ENCODE measurements at places on chromosomes 16 and 17.
A peak's percentile ranks its signal among the peaks of the same experiment; 100 is the strongest.

GRCh38 chr17:78257810-78258322, 26.4 kb downstream of the TMEM235 start:
- DNase-seq = peak; percentile 72

GRCh38 chr17:43701318-43701743, 39.6 kb upstream of the MEOX1 start:
- DNase-seq = no peak

- DNase-seq = no peak
Measured at GRCh38 chr17:50361561-50362480, 11.2 kb downstream of the MRPL27 start.

- no peak for DNase-seq
Measured at GRCh38 chr16:13193721-13194120, 292.3 kb downstream of the SHISA9 start.

- no peak for DNase-seq
Measured at GRCh38 chr16:77300256-77300655, 101.0 kb downstream of the SYCE1L start.

- DNase-seq = no peak
Measured at GRCh38 chr16:86994215-86994614, 323.0 kb downstream of the C16orf95 start.

- DNase-seq = peak; percentile 87
Measured at GRCh38 chr16:81513204-81514040, 68.8 kb downstream of the CMIP start.

DNA sequence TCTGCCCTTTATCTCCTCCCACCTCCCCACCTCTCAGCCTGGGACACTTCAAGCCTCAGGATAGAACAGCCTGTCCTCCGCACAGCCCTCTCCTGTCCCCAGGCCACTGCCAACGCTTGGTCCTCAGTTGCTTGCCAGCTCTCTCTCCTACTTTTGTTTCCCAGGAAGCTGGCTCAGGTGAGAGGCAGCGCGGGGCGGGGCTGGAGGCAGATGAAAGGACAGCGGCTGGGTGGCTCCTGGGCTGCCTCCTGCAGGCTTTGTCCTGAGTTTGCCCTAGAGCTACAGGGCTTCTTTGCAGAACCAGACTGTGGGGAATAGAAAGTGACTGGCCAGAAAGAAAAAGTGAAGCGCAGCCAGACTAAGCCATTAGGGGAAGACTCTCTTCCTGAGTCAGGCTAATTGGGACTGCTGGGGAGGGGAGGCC, 48.2 kb upstream of the CDC42EP4 start:
- peak; percentile 81 for DNase-seq

- no peak for DNase-seq
Measured at GRCh38 chr17:34383216-34383615, 20.2 kb upstream of the CCL1 start.

GRCh38 chr17:62111562-62112171, 46.6 kb upstream of the MED13 start:
- no peak for DNase-seq

GRCh38 chr16:68272507-68273209, 8.3 kb downstream of the SLC7A6 start:
- peak; percentile 25 for DNase-seq

DNA sequence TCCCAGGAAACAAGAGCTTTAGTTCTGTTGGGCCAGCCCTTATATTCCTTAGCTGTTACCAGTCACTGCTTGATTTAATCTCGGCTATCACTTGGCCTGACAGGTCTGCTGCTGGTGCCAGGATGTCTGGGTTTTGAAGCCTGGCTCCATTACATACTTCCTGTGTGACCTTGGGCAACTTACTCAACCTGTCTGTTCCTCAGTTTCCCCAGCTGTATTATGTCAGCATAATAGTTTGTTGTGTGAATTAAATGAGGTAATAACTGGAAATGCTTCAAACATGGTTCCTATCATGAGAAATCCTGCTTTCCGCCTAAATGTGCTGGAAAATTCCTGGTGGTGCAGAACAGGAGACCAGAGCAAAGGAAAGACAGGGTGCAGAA, 50.6 kb upstream of the STH start:
- no peak for DNase-seq

- DNase-seq = no peak
Measured at GRCh38 chr17:52027620-52028295, 130.8 kb downstream of the CA10 start.

GRCh38 chr17:5838661-5839300, 231.4 kb upstream of the WSCD1 start:
- DNase-seq = no peak

GRCh38 chr16:15836965-15837611, 19.7 kb downstream of the MYH11 start:
- no peak for DNase-seq

GRCh38 chr17:28958820-28959455, 7.6 kb upstream of the PHF12 start:
- DNase-seq = no peak

- no peak for DNase-seq
Measured at GRCh38 chr17:36857698-36858097, 79.6 kb upstream of the LHX1 start.

- no peak for DNase-seq
Measured at GRCh38 chr17:42055027-42055426, 4.6 kb upstream of the C17orf113 start.

DNA sequence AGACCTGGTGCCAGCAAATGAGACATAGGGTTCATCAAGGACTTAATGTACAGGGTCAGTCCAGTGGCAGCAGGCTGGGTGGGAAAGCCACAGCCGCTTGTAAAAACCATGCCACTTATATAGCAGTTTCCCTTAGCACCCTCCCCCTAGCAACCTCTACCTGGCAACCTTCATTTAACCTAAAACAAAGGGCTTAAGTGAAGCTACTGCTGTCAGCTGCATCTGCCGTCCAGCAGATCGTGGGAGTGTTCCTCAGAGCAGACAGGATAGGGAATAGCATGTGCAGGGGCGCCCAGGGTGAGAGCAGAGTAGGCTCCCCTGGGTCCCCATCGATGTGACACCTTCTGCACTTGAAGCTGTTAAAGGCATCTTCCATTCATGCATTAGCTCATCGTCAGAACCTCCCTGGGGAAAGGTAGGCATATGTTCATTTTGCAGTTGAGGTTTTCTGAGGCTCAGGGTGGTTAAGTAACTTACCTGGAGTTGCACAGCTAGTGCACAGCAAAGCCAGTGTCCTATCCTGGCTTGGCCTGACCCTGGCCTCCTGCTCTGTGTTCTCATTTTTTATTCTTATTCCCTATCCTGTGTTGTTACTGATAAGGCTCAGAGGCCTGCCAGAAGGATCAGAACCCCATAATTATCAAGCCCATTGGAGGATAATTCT, 112.5 kb downstream of the SOCS1 start:
- DNase-seq = no peak

DNA sequence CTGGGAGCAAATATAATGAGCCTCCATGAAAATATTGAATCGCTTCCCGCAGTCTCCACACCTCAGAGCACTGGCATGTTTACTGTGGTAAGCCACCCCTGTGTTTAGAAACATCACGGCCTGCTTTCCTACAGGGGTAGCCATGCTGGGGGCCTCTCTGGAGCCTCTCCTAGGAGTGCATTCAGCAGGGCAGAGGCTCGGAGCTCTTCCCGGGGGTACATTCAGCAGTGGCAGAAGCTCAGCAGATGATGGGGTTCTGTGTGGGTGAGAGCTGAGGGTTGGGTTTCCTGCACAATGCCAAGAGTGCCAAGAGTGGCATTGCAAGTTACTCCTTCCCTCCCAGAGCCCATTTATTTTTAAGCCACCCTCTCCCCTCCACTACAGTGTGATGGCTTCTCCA, 386.6 kb downstream of the SEC14L1 start:
- DNase-seq = no peak

DNA sequence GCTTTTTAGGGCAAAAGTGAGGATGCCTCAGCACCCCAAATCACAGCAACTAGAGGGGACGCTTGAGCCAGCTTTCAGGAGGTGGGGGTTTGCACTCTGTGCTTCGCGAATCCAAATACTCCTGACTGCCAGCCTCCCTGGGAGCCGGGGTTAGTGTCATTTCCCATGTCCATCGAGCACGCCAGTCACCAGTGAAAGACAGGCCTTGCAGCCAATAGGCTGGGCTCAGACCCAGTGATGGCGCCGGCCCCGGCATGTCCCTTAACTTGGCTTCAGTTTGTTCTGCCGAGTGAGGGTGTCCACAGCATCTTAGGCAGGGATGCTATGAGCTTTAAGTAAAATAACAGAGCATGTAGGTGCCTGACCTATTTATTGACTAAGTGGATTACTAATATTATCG, 50.9 kb upstream of the CDC42EP4 start:
- DNase-seq = peak; percentile 30

Data from Right ventricle myocardium superior (tissue), 1 donor.